Caki2 (cell line): ENCODE measurements at places on chromosomes 13 and 19.
A peak's percentile ranks its signal among the peaks of the same experiment; 100 is the strongest.

DNA sequence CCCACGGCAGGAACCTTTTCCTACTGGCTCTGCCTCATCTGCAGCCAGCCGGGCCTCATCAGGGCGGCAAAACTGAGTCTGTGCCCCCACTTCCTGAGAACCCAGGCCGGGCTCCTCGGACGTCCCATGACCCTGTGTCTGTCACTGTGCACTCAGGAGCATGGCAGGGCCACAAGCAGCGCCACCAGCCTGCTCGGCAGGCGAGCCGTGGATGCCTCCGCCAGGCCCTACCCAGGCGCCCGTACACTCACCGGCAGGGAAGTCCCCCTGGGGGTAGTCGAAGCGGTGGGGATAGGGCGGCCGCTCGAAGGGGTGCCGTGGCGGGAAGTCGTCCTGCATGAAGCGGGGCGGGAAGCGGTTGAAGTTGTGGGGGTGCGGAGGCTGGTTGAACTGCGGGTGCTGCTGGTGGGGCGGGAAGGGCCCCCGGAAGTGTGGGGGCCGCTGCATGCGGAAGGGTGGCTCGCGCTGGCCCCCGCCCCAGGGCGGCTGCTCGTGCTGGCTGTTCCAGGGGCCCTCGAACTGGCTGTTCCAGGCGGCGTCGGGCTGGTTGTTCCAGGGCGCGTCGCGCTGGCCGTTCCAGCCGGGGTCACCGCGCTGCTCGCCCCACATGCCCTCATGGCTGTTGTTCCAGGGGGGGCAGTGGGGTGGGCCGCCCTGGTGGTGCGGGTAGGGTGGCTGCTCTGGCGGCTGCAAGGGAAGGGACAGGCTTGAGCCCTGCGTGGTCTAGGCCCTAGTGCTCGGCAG, 17.1 kb downstream of the CHERP start:
- DNase-seq: no peak

GRCh38 chr13:29621051-29621800, 25.7 kb upstream of the SLC7A1 start:
- no peak for DNase-seq

- DNase-seq: no peak
These were observed 5.1 kb upstream of the RNF113B start for GRCh38 chr13:98182153-98182552.

DNA sequence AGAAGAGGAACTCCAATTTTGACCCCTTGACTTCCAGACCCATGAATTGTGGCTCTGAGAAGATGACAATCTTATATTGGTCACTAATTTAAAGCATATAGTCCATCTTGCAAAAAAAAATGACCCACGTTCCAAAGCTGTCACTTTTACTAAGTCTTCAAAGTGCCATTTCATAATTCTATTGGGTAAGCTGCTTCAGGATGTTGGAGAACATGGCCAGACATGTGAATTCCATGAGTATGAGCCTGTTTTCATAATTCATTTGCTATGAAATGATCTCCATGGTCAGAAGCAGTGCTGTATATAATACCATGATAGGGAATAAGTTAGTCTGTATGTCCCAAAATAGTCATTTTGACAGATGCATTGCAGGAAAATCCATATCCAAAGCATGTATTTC, 1787.3 kb downstream of the SLITRK5 start:
- DNase-seq: no peak

DNA sequence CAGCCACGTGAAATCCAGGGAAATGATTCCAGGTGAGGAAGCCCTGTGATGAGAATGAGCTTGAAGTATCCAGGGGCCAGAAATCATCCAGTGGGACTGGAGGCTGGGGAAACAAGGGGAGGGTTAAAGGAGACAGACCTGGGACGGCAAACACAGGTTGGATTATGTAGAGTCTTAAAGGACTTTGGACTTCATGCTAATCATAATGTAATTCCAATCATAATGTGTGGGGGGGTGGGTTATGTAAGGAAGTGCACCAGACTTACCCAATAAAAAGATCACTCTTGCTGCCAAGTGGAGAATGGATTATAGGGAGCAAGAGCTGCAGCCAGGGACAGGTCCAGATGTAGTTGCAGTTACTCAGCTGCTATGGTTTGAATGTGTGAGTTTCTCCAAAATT, 16.1 kb upstream of the CYSLTR2 start:
- no peak for DNase-seq

GRCh38 chr13:106186366-106187030, 349.0 kb downstream of the EFNB2 start:
- DNase-seq: no peak

DNA sequence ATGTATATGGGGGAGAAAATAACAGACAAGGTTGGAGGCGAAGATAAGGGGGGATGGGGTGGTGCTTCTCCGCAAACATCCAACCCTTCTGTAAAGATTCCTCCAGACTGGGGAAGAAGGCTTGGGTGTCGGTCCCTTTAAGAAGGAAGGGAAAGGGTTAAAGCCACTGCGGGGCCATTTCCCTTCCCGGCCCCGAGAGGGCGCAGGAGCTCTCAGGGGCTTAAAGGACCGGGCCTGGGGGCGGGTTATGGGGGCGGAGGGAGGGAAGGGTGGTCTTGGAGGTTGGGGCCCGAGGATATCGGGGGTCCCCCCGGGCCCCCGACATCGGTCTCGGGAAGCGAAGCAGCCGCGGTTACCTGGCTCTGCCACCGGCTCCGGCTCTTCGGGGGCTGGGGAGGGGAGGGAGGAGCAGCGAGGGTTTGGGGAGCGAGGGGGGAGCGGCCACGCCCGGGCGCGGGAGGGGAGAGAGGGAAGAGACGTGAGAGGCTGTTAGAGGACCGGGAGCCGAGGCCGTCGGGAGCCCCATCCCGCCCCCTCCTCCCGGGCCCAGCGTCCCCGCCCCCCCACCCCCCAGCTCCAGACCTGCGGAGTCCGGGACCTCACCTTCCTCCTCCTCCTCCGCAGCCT, 2.8 kb downstream of the TNNT1 start:
- peak; percentile 55 for DNase-seq

- peak; percentile 29 for DNase-seq
These were observed 11.8 kb downstream of the CCDC97 start for GRCh38 chr19:41321600-41322270.

GRCh38 chr13:42574011-42574410, at the start of gene TNFSF11:
Gene TNFSF11 (plus strand): TSS chr13:42574152. CDS start chr13:42574304, 152 bp downstream.
- DNase-seq: no peak

DNA sequence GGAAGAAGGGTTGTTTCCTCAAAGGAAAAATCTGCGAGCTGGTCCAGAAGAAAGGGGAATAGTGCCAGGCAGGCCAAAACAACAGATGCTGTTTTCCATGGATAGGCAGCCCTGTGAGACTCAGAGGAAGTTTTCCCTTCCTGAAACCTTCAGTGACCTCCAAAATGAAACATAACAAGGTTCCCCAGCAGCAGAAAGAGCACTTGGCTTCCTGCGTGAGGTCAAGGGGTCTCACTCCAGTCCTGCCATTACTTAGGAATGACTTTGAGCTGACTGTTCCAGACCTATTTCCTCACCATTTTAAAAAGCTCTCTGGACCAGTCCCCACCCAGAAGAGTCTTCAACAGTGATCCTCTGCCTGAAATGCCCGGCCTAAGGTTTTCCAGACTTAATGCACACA, 104.6 kb upstream of the IPO5 start:
- no peak for DNase-seq

- DNase-seq: no peak
These were observed 277.5 kb upstream of the SOX1 start for GRCh38 chr13:111789420-111789819.

GRCh38 chr13:28582892-28583240, 76.1 kb upstream of the POMP start:
- no peak for DNase-seq

GRCh38 chr13:20960663-20961309, 58.2 kb upstream of the XPO4 start:
- no peak for DNase-seq
